ENCODE measurements at places on chromosomes 13 and 19.

GRCh38 chr19:7928741-7929701 is 3.1 kb upstream of the CTXN1 start:
- peak; percentile 35 for DNase-seq

GRCh38 chr13:55000844-55001243 is 1972.2 kb downstream of the OLFM4 start:
- no peak for DNase-seq

GRCh38 chr13:46202188-46202795 is 9.4 kb upstream of the LRRC63 start:
- DNase-seq: no peak

DNA sequence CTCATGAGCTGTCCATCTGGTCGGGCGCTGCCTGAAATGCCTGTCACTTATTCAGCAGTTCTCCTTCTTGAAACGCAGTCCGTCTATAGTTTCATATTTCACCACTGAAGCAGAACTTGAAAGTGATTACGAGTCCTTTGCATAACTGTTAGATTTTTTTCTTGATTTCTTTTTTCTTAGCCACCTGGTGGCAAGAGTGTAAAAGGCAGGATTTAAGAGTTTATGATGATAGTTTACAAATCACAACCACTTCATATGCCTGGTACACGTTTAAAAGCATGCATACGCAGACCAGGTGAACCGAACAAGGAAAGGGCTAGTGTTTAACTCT is 45.8 kb downstream of the GGACT start:
- no peak for DNase-seq

- DNase-seq: no peak
These were observed 19.8 kb downstream of the PAK4 start for GRCh38 chr19:39145180-39145953.

DNA sequence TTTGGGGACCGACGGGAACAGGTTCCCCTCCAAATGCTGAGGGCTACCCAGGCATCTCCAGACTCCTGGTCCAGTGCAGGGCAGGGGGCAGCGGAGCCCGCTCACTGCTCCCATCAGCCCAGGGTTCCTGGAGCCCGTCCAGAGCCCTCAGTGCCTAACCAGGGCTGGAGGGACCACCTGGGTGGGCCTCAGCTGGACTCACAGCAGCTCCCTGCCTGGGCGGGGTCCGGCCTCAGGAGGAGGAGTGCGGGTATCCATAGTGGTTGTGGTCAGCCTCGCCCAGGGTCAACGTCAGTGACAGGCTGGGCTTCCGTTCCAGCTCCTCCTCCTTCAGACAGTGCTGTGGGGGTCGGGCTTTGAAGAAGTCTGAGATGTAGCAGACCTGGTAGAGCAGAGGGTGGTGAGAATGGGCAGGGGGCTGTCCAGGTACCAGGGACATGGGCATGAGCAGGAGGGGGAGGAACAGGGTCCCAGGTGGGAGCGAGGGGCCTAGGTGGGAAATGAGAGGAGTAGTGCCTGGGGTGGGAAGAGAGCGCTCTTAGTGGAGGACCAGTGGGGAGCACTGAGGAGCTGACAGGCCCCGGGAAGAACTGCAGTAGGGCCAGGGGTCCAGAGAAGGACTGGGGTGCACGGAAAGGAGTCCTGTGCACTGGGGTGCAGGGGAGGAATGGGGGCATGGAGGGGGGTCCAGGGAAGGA is 9.9 kb downstream of the PLPP2 start:
- DNase-seq: no peak

DNA sequence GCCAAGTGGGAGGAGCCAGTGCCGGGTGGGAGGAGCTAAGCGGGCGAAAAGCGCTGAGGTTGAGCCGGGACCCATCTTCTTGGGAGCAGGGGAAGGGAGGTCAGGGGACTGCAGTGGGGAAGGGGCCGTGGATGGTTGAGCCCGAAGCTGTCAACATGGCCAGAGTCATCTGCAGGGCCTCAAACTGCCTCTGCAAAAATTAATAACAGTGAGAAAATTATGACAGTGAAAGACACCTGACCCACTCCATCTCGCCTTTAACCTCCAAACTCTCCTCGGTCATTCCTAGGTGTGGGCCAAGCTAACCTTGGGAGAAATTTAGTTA is 30.1 kb downstream of the ZNF557 start:
- peak; percentile 80 for DNase-seq

DNA sequence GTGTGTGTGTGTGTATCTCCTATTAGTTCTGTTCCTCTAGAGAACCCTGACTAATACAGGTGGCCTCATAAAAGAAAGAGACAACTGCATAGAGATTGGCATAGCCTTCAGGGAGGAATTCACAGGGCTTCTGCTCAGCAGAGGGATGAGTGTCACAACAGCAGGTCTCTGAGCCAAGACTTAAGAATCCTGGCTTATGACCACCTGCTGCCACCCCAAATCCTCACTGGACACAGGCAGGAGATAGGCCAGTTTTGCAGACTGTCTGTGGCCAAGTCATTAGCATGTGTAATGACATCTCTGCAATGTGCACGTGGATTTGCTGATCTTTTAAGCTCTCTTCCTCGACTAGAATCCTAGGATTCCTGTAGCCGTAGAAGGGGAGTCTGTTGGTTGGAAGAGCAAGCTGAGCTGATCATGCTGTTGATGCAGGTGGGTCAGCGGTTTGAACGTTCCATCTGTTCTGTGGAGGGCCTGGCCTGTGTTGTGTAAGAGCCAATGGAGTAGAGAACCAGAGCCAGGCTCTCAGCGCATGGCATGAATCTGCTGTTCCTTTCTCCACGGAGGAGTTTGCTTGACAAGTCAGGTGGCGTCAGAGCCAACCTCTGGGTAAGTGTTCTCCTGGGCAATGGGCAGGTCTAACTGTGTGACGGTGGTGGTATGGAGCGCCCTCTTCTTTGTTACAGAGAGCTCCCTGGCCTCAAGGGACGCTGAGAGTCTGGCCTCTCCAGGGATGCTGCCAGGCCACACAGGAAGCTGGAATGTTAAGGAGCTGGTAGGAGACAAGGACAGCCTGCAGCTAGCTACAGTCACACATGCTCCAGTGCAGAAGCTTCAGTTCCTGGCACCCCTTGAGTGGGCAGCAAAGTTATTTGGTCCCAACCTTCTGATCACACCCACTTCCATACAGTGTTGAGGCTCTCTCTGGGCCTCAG is 503.1 kb downstream of the FOXO1 start:
- DNase-seq: no peak

DNA sequence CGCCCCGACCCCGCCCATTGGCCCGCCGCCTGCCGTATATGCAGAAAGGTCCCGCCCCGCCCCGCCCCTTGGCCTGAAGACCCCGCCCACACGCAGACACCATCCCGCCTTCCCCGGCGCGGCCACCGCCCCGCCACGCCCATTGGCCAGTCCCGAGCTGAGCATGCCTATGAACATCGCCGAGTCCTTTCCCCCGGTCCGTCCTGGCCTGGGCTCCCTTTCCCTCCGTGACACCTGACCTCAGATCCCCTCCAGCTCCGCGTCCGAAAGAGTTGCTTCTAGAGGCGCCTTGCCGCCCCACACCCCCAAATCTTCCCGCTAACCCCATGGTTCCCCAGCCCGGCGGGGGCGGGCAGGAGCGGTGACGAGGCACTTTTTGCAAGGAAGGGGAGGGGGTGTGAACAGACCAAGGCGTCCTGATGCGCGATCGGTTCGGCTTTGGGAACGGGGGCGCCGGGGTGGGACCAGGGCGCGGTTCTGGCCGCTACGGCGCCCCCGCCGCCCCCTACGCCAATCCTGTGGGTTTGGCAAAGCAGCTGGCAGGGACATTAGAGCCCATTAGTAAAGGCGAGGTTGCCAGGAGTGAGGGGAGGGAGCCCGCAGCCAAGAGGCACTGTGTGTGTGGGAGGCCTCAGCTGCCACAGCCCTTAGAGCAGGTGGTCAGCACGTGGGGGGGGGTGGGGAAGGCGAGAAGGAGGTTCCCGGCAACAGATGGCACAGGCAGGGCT is 406 bp upstream of the NUMBL start:
- DNase-seq: peak; percentile 90

GRCh38 chr13:104595511-104595910 is 1529.3 kb upstream of the SLC10A2 start:
- DNase-seq: no peak

DNA sequence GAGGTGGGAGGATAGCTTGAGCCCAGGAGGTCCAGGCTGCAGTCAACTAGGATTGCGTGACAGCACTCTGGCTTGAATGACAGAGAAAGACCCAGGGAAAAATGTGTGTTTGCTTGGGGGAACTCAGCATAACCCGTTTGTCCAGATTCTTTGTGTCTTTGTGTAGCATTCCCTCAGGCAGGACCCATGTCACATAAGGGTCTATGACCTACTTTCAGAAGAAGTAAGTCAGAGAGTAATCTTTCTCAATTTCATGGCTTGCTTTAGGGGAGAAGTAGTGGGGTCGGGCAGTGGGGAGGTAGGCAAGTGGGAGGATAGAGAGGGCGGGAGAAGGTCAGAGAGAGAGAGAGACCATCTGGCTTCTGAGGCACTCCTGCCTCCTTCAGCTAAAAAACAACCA is 11.9 kb upstream of the PSPC1 start:
- DNase-seq: no peak

GRCh38 chr19:10936661-10937084 is 8.1 kb downstream of the TIMM29 start:
- peak; percentile 23 for DNase-seq

DNA sequence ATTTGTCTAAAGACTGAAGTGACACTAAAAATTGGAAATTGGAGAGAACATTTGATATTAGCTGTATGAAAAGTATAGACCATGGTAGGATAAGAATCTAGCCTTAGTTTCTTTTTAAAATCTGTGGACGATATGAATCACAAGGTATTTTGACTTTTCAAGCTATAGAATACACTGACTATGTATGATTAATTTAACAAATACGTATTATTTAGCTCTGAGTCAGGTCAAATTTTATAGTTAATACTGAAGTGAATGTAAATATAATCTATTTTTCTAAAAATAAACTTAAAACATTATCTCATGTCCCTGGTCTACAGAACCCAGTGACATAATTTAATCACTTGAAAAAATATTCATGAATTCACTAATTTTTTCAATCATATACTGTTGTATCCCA is 795.6 kb upstream of the SLITRK1 start:
- DNase-seq: no peak

GRCh38 chr13:57353831-57354230 is 186.8 kb downstream of the PRR20E start:
- DNase-seq: no peak

GRCh38 chr19:38290631-38291147 is 13.4 kb upstream of the C19orf33 start:
- DNase-seq: no peak

DNA sequence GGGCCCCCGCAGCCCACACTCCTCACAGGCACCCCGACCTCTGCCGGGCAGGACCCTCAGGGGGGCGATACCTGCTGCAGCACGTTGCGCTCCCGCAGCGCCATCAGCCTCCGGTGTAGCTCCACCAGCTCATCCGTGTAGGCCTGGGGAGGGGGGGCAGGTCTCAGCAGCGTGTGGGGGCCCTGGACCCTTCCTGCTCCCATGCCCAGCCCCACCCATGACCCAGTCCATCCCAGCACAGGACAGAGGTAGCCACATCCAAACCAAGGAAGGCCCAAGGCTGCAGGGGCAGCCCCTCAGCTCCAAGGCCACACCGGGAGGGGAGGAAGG is 66.5 kb downstream of the MLLT1 start:
- no peak for DNase-seq

DNA sequence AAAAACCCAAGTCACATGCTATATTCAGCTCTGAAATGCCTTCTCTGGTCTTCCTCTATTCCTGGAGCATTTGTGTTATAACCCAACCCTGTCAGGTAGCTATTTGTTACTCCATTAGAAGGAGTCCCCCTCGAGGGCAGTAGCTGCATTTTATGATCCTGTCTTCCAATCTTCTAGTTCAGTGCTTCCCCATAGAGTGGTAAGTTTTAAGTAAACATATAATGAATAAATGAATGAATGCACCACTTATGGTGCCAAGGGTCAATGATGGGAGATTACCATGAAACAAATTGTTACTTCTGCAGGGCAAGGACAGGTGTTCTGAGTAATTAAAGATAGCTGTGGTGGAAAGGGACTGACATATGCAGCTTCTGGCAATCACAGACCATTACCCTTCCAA is 4.0 kb downstream of the RASL11A start:
- DNase-seq: no peak

DNA sequence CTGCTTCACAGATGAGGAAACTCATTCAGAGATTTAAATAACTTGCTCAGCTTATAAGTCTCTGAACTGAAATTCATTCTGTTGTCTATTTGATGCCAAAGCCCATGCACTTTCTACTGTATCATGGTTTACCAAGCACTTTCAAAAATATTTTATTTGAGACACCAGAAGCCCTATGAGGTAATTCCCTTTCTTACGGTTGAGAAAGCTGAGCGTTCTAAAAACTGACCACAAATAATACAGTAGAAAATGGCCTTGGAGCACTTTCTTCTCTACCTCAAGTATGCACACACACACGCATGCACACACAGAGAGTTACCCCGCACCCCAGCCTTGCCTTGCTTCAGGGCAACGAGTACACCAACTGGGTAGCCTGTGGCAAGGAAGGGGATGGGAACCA is 228.5 kb downstream of the RFC3 start:
- DNase-seq: no peak

- no peak for DNase-seq
These were observed 101.5 kb downstream of the STARD13 start for GRCh38 chr13:33184112-33184490.

DNA sequence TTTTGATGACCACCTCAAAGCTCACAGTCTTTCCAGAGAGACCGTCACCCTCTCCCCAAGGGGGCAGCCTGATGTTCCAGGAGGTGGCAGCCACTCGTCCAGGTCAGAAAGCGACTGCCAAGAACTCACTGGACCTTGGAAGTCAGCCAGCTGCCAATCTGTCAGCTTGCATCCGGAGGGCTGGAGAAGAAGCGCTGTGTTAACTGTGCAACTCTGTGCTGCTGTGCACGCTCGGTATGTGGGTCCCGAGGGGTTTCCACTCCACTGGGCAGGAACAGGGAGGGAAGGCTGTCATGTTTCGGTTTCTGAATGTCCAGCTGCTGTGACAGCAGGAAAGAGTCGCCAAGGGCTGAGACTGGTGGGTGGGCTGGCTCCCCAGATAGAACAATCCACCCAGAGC is 89.2 kb downstream of the CACNA1A start:
- no peak for DNase-seq

GRCh38 chr13:77980592-77980991 is 62.0 kb upstream of the EDNRB start:
- no peak for DNase-seq

GRCh38 chr19:35133826-35134225 is 1.0 kb downstream of the LGI4 start:
- DNase-seq: no peak

DNA sequence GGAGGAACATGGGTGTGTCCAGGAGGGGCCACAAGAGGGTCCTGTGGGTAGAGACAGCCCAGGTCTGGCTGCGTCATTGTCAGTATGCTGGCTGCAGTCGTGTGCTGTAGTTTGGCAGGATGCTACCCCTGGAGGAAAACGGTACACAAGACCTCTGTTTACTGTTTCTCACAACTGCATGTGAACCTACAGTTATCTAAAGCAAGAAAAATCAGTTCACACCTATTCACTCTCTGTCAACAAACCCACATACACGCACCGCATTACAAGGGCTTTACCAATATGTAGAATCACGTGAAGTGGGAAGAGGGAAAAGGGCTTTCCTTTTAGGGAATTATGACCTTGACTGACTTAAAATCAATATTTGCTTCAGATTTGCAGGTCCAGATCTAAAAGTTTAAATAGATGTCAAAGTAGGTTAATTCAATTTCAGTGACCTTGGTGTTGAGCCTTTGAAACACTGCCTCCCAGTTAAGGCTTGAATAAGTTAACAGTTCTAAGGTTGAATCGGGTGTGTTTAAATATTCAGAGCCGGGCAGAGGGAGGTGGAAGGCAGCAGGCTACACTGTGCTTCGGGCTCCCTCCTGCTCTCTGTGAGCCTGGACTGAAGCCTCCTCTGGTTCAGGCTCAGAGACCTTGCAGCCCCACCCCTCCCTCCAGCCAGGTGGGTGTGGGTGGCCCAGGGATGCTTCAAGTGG is 17.2 kb upstream of the MCF2L start:
- no peak for DNase-seq

Measured in activated CD4-positive, alpha-beta T cell treated with anti-CD3 and anti-CD28 coated beads for 24 hours (primary cell).